ENCODE measurements at places on chromosomes 7 and 10. TPM values are rescaled to one million over a fixed set of nuclear protein-coding genes. Genes with fewer than 3 reads are reported as not detected.

The GALNT17 gene
- polyA plus RNA-seq: not detected

DNA sequence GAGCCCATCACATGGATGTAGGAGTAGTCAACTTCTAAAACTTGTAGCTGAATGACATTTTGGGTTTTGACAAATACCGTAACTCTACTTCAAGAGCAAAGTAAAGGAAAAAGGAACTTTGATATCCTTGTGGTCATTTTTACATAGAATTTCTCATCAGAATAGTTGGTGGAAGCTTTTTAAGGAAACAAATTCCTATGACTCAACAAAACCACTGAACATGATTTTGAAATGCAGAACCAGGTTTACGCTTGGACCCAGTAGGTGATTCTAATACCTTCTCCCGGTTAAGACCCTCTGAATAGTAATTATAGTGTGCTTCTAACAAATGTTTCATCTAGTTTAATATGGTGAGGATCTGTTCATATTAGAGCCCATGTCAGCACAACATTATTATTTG is 307.8 kb downstream of the GPR37 start:
- DNase-seq: no peak

DNA sequence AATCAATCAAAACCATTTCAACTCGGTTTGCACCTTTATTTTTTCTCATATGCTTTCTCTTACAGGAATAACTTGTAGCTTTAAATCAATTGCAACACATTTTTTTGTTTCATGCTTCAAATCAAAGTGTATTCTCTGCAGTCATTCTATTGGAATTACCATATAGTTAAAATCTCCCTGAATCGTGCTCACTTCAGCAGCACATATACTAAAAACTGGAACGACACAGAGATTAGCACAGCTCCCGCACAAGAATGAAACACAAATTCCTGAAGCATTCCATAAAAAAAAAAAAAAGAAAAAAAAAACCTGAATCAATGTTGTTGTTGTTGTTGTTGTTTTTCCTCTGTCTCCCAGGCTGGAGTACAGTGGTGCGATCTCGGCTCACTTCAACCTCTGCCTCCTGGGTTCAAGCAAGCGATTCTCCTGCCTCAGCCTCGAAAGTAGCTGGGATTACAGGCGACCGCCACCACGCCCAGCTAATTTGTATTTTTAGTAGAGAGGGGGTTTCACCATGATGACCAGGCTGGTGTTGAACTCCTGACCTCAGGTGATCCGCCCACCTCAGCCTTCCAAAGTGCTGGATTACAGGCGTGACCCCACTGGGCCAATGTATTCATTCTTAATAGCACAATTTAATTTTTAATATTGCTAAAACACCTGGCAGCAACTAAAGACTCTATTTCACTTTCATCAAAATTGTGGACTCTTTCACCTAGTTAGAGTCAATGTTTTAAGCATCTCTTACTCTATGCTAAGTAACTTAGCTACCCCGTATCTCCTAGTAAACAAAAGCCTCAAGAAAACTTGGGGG is 26.3 kb downstream of the ANKRD61 start:
- no peak for DNase-seq

GRCh38 chr10:17835688-17836087 is 26.5 kb downstream of the MRC1 start:
- peak; percentile 70 for DNase-seq

GRCh38 chr10:77614778-77615625 is 22.6 kb downstream of the KCNMA1 start:
- no peak for DNase-seq

All from BJ (cell line).